Caki2 (cell line): ENCODE measurements at places on chromosomes 11 and 22.

DNA sequence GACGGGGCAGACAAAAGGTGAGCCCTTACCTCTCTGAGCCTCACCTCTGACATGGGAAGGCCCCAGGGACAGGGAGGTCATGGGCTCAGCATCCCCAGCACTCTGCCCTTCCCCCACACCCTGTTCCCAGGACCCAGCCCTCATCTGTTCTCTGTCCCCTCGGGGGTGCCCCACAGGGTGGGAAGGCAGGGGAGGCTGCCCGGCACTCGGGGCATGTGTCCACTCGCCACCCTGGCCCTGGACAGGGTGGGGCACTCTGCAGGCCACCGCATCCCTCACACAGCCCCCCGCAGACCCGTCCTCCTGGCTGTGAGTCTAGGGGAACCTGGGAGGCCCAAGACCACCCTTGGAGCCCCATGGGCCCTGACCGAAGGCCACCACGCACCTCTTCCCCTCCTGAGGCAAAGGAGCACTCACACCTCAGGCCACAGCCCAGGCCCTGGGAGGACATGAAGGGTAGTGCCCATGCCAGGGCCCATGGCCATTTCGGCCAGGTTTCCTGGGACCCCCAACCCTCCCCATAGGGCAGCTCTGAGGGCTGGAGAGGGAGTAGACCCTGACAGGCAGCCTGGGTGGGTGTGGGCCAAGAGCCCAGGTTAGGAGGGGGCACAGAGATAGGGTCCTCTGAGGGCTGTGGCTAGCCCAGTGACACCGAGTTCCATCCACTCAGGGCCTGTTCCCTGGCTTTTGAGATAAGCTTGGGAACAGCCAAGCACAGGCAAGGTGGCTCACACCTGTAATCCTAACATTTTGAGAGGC lies 193.1 kb downstream of the IGLL1 start:
- DNase-seq: no peak

DNA sequence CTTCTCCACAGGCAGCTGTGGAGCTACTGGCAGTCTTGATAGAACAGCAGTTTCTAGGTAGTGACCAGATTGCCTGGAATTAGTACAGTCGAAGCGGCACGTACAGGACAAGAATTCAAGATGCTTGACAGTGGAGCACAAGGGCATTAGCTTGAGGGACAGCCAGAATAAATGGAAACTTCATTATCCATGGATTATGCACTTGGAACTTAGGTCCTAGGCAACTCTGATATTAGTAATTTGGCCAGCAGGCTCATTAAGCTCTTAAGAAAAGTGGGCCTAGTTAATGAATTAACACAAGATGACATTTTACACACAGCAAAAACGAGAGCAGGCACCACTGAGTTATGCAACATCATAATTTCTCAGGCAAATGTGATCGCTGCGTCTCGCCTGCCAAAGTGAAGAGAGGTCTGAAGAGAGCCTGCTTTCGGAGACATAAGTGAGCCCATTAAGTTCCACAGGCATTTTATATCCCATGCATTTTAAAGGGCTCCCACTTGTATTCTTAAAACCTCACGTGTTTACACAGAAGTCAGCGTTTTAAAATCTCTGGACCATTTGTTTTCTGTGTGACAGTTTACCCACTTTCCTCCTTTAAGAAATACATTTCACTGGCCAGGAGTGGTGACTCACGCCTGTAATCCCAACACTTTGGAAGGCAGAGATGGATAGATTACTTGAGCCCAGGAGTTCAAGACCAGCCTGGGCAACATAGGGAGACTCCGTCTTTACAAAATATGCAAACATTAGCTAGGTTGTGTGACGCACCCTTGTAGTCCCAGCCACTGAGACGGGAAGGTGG lies 66.2 kb downstream of the COMMD9 start:
- no peak for DNase-seq

- no peak for DNase-seq
Observed at GRCh38 chr11:35005141-35005780, 88.8 kb downstream of the PDHX start.

DNA sequence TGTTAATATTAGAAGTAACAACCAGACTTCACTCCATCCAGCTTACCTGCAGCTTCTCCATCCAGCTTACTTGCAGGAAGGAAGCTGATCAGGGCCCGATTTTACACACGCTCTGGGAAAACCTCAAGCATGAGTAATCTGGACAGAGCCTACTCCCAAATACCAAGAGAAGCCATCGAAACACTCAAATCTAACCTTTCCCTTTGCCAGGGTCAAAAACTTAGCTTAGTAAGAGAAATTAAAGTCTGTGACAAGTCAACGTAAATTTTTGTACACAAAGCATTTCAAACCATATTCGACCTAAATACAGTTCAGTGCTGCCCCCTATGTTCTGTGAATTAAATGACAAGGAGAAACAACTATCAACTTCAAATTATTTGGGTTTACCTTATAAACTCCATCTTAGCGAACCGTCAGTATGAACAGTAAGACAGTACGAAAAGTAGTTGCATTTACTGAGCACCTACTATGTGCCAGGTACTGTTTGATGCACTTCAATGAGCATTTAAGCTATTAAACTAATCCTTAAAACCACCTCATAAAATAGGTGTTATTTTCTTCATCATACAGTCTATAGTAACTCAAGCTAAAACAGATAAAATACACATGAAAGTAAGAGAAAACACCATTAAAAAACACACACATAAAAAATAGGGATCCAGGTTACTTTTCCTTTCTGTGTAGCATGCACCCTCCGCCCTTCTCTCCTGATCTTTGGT lies 36.9 kb downstream of the ARFGAP3 start:
- peak; percentile 39 for DNase-seq

- DNase-seq: no peak
Observed at GRCh38 chr11:121452609-121453150, at the start of gene SORL1-AS1. TSS of gene SORL1-AS1 (minus strand) at chr11:121452967.

GRCh38 chr11:73215191-73216134 lies 2.6 kb upstream of the P2RY2 start:
- DNase-seq: no peak

DNA sequence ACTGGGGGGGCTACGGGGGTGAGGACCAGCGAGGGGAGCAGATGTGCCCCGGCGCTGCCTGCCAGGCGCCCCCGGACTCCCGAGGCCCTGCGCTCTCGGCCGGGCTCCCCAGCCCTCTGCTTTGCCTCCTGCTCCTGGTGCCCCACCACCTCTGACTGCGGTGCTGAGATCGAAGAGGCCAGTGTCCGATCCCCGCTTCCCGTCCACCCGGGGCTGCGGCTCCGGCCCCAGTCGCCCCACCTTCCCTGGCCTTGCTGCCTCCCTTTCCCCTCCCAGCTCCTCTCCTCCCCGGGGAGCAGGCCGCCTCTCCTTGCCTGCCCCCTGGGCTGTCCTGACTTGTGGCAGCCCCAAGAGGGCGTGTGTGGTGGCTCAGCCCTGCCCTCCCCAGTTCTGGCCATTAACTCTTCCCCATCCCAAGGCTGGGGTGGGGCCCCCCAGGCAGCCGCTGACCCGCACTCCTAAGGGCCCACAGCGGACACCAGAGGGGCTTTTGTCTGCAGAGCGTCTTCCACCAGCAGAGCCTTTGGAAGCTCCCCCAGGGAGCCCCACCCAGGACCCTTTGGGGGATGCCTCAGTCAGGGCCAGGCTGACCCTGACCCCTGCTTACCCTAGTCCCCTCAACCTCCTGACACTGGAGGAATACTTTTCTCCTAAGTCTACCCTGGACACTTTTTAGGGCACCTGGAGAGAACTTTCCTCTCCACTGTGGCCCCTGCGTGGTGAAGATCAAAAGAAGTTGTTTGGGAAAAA lies 16.6 kb downstream of the RTN4RL2 start:
- no peak for DNase-seq

GRCh38 chr11:64590763-64591221 lies at the start of gene SLC22A12:
TSS of gene SLC22A12 (plus strand) at chr11:64591220. CDS start at chr11:64591557, 337 bp downstream.
- no peak for DNase-seq

- DNase-seq: peak; percentile 79
Observed at GRCh38 chr22:29470159-29470855, 9.7 kb upstream of the NEFH start.

DNA sequence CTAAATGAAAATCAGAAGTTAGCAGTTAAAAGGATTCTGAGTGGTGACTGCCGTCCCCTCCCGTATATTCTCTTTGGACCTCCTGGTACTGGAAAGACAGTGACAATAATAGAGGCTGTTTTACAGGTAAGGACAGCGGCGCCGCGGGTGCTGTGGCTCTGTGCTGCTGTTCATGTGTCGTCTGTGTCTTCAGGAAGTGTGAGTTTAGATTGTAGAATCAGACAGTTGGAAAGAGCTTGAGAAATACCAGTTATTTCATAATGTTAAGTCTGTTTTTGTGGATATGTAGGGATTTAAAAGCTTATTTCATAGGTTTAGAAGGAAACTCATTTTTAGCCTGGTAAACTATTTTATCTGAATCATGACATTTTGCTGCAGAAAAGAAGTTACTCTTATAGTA lies 27.4 kb upstream of the PANX2 start:
- no peak for DNase-seq

GRCh38 chr11:112173152-112173551 lies 2.2 kb upstream of the BCO2 start:
- peak; percentile 15 for DNase-seq

GRCh38 chr22:40247976-40248375 lies 70.3 kb downstream of the TNRC6B start:
- no peak for DNase-seq

DNA sequence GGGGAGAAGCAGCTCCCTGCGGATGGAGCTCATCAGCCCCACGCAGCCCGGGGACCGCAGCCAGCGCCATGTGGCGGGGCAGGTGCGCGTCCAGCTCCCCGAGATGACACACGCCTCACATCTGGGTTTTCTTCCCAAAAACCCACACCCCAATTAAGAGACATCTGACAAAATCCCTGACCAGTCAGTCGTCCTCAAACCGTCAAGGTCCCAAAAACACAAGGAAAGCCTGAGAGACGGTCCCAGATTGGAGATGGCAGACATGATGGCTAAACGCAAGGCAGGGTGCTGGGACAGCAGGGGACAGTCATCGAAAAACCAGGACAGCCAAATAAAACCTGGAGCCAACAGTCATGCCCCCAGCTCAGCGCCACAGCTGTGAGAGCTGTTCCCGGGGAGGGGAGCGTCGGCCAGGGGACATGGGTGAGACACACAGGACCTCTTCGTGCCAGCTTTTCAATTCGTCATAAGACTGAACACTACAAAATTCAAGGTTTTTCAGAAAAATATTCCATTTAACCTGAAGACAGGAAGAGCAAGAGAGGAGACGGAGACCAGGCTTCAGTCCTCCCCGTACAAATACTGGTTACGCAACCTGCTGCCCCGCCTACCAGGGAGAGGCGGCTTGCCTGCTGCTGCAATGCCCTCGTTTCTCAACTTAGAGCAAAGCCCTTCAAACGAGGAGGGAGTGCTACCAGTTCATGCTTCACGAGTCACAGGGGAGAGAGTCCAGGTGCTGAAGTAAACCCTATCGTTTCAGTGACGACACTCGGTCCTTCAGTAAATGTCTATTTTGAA lies 10.5 kb downstream of the TOLLIP start:
- peak; percentile 30 for DNase-seq

DNA sequence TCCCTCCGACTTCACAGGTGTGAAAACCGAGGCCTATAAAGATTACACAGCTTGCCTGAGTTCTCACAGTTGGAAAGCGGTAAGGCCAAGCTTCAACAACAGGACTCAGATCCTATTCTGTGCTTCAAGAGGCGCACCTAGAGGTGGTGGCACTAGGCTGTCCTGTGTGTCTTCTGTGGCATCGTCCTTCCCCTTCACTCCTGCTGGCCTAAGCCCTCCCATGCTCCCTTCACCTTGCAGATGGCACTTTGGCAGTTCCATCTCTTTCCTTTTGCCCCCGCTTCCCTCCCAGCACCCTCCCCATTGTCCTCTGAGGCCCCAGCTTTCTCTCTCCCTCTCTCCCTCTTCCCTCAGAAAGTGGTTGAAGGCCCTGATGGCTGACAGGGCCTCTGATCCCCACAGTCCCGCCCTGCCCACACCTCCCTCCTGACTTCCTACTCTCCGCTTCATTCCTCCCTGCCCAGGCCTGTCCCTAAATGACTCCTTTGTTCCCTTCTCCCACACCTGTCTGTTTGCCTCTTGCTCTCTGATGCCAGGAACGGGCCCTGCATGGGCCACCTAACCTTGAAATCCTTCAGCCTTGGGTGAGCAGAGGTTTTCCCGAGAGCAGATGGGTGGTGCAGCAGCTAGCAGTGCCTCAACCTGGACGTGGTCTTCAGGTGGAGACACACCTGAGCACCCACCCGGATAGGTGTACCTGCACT lies 5.8 kb downstream of the TRIM29 start:
- no peak for DNase-seq

- DNase-seq: no peak
Observed at GRCh38 chr11:46175401-46176002, 54.2 kb upstream of the PHF21A start.

DNA sequence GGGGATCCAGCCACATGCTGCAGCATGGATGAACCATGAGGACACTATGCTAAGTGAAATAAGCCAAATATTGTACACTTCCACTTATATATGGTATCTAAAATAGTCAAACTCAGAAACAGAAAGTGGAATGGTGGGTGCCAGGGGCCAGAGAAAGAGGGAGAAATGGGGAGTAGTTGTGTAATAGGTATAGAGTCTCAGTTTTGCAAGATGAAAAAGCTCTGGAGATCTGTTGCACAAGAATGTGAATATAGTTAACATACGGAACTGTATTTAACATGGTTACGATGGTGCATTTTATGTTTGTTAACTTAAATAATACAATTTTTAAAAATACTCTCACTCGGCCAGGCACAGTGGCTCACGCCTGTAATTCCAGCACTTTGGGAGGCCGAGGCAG lies 21.2 kb downstream of the GDPD5 start:
- no peak for DNase-seq

DNA sequence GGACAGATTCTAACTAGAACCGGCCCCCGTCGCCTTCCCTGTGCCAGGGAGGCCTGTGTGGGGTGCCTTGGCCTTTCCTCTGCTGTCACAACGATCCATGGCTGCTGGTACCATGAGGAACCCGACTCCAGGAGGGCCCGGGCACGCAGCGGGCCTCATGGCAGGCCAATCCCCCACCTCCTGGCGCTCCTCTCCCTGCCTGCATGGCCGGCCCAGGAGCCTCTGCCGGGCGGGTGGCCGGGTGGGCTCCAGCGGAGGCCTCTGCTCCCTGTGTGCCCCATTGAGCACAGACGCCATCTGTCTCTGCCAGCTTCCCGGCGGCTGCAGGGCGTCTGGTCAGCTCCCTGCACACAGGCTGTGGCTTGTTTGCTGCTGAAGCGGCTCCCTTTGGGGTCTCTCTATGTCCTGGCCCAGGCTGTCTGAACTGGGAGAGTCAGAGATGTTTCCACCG lies 86.5 kb downstream of the MYEOV start:
- DNase-seq: no peak
